Calu3 (cell line): ENCODE measurements at places on chromosomes 5 and 9. TPM values are rescaled to one million over a fixed set of nuclear protein-coding genes. Genes with fewer than 3 reads are reported as not detected.

DNA sequence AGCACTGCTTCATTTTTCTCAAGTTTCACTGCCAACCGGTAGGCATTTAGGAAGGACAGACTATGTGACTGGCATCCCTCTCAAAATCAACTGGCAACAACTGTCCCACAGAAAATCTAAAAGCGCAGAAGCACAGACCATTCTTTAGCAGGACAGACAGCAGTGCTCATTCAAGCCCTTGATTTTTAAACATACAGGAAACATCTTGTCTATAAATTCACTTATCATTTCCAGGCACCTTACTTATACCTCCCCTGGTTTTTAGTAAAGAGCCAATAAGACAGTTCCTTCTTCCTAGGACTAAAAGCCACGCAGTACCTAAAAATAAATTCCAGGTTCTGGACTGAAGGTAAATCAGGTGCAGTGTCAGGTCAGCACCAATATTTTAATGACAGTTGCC lies 343.2 kb upstream of the WWC1 start:
- H3K4me3 ChIP-seq, result no peak overlapping the region
- H3K36me3 ChIP-seq, result no peaks in the 10 kb centered on the region
- no peak for DNase-seq
- peaks cover 93% of the 10 kb centered on the region for H3K27me3 ChIP-seq
- no peaks in the 10 kb centered on the region for H3K4me1 ChIP-seq

DNA sequence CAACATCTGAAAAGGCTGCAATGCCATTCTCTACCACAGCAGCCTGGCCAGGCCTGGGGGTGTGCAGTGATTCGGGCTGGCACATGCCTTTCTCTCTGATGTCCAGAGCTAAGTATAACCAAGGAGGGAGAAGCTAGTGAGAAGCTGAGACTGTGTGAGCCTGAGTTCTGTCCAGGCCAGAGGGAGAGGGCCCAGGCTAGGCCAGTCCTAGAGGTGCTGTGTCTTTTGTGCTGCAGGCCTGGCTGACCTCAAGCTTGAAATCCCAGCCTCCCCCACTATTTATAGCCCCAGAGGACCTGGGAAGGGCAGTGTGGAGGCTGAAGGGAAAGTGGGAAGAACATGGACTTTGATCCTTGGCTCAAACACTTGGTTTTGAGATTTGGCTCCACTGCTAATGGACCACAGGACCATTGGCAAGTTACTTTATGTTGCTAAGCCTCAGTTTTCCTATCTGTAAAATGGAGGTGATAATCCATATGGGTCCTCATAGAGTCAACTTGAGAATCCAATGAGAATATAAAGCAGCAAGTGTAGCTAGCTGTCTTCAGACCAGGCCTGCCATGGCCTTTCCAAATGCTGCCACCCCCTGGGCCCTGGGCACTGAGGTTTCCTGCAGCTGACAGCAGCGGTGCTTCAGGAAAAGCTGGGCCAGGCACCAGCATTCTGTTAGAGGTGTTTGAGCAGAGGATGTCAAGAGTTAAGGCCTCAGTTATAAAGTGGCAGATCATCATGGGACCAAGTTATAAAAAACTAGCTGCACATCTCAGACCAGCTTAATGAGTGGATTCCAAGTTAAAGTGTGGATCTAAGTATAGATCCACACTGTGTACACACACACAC lies 21.1 kb downstream of the BNIP1 start:
- no peak overlapping the region for H3K4me3 ChIP-seq
- H3K36me3 ChIP-seq, result peaks cover 13% of the 10 kb centered on the region
- no peak for DNase-seq
- H3K27ac ChIP-seq, result no peak overlapping the region
- no peaks in the 10 kb centered on the region for H3K4me1 ChIP-seq

DNA sequence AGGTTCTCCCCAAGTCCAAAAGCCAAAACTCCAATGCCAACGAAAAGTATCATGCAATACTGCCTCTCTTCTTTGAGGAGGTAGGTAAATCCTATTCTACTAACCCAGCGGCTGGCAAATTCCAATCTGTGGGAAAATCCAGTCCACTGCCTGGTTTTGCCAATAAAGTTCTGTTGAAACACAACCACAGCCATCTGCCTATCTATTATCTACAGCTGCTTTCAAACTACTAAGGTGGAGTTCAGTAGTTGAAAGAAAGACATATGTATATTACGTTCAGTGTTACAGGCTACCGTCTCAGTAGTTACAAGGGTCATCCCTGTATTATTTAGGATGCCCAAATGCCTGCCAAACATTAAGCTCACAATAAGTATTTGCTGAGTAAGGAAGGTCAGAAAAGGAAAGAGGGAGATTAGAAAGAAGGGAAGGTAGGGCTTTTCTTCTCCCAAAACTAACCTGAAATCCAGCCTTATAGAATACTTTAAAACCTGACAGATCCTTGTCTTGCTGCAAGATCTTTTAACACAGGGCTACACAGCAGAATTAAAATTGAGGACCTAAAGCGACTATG lies 16.2 kb downstream of the ARL15 start:
- H3K4me1 ChIP-seq, result no peaks in the 10 kb centered on the region
- no peak for DNase-seq
- H3K27me3 ChIP-seq, result no peaks in the 10 kb centered on the region
- H3K4me3 ChIP-seq, result no peak overlapping the region
- no peak overlapping the region for H3K27ac ChIP-seq

DNA sequence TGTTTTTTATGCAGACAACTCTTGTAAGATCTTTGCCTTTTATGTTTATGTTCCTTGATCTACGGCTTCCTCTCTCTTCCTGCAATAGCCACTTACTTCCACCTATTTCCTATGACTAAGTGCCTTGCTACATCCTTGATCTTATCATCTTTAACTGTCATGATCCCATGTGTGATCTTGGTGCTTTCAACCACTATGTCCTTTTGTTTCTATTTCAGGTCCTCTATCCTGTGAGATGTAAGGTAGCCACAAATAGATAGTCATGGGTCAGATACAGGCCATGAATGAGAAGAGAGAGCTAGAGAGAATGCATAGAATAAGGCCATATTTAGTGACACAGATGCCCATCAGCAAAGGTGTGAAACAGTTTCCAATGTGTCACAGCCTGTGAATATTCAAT lies 243.6 kb upstream of the HAPLN1 start:
- DNase-seq, result no peak
- no peak overlapping the region for H3K27ac ChIP-seq

- peaks cover 5% of the 10 kb centered on the region for H3K36me3 ChIP-seq
- H3K27me3 ChIP-seq, result no peaks in the 10 kb centered on the region
- no peak overlapping the region for H3K27ac ChIP-seq
- peaks cover 10% of the 10 kb centered on the region for H3K4me1 ChIP-seq
- no peak overlapping the region for H3K4me3 ChIP-seq
Observed at GRCh38 chr9:2765250-2765880, 48.1 kb downstream of the KCNV2 start.

GRCh38 chr5:15621094-15621493 lies 121.1 kb downstream of the FBXL7 start:
- no peak overlapping the region for H3K4me3 ChIP-seq
- no peak overlapping the region for H3K27ac ChIP-seq
- no peak for DNase-seq
- no peaks in the 10 kb centered on the region for H3K27me3 ChIP-seq

- H3K4me3 ChIP-seq, result no peak overlapping the region
- DNase-seq, result no peak
- peaks cover 52% of the 10 kb centered on the region for H3K27me3 ChIP-seq
- H3K27ac ChIP-seq, result no peak overlapping the region
Observed at GRCh38 chr5:37875051-37875787, 35.4 kb upstream of the GDNF start.

DNA sequence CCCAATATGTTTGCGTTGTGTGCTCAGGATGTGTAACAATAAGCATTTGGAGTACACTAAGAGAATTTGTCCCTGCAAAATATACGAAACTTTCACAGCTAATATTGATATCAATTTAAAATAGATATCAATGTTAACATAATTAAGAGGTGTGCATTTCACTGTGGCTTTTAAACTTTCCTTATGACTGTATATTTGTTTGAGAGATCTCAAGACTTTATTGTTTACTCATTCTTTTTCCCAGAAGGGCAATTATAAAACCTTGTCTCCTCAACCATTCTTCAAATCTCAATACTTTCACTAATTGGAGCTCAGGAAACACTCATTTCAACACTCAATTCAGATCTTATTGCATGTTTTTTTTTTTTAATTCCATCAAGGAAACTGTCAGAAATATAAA lies 241.1 kb downstream of the PDE4D start:
- H3K36me3 ChIP-seq, result no peaks in the 10 kb centered on the region
- DNase-seq, result no peak
- peaks cover 27% of the 10 kb centered on the region for H3K4me1 ChIP-seq
- H3K4me3 ChIP-seq, result no peak overlapping the region

SECISBP2 gene
- total RNA-seq, result 25.1 and 27.8 TPM in 2 replicates

PGM5 gene
- 0.87 TPM in 1 of 2 replicates, not detected in the other for total RNA-seq
